ENCODE measurements at places on chromosomes 7 and 10. TPM values are rescaled to one million over a fixed set of nuclear protein-coding genes. Genes with fewer than 3 reads are reported as not detected.

DNA sequence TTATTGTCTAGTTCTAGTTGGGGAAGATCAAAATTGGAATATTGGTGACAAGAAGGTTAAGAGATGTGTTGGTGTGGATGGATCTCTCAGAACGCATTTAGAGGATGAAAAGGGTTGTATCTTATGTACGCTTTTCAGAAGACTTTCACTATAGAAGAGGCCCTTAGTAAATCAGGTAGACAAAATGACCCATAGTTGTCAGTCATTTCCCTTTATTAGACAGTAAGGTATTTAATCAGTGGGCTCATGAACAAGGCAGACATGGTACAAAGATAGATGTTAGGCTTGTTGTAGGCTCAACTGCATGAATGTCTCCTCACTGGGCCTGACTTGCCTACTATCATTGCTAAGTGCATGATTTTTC lies 359.2 kb downstream of the PHF14 start:
- no peak for DNase-seq

GRCh38 chr7:23472956-23473843 lies 2.9 kb upstream of the IGF2BP3 start:
- no peak for DNase-seq

DNA sequence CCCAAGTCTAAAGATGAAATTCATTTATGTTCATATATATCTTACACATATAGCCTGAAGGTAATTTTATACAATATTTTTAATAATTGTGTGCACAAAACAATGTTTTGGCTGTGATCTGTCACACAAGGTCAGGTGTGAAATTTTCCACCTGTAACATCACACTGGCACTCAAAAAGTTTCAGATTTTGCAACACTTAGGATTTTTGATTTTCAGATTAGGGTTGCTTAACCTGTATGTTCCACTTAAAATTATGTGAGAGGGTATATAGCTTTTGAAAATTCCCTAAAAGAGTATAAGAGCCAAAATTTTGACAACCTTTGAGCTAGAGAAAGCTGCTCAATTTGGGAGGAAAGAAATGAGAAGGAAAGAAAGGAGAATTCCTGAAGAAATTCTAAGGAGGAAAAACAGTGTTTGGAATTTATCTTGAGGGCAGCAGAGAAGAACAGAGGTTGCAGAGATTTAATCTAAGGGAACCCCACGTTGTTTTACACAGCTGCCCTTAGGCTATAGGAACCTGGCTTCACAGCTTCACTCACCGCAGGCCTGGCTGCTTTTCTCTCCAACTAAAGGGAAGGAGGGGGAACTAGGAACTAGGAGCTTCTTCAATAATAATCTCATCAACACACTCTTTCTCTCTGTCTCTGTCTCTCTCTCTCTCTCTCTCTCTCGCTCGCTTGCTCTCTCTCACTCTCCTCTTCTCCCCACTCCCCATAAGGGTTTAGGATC lies 8.5 kb downstream of the VOPP1 start:
- DNase-seq, result no peak

- DNase-seq, result no peak
Measured at GRCh38 chr7:44814919-44815318, 18.4 kb downstream of the PPIA start.

The DYDC2 gene
- not detected for total RNA-seq

- DNase-seq, result no peak
Measured at GRCh38 chr7:47557694-47558670, 23.9 kb downstream of the TNS3 start.

- DNase-seq, result no peak
Measured at GRCh38 chr7:83469076-83469475, 179.9 kb downstream of the SEMA3E start.

- DNase-seq, result no peak
Measured at GRCh38 chr10:124494046-124494807, 32.6 kb downstream of the LHPP start.

The NUDT1 gene
- total RNA-seq, result 12.4 TPM

GRCh38 chr7:94412762-94413322 lies 18.1 kb downstream of the COL1A2 start:
- no peak for DNase-seq

DNA sequence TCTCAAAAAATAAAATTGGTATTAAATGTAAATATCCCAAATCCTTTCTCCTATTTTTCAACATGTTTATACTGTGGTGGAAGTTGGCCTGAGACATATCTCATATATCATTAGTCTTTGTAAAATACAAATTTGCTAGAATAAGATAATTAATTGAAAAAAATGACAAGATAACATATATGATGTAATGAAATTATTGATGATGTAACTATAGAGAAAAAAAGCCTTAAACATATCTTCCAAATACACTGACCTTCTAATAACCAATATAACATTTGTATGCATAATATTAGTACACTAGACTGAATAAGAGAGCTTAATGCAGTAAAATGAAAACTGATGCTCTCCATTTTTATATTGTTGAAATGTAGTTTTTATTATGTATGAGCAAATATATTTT lies 104.3 kb downstream of the PRKG1 start:
- DNase-seq, result no peak

The NEUROD6 gene
- not detected for total RNA-seq

The OPN1SW gene
- not detected for total RNA-seq

GRCh38 chr7:89028319-89028718 lies 232.8 kb upstream of the TEX47 start:
- DNase-seq, result no peak

The SAP25 gene
- total RNA-seq, result 3.5 TPM

- peak; percentile 98 for DNase-seq
Measured at GRCh38 chr7:66493235-66494205, 135.2 kb upstream of the KCTD7 start.

GRCh38 chr10:104326991-104327610 lies 11.2 kb downstream of the ITPRIP start:
- no peak for DNase-seq

DNA sequence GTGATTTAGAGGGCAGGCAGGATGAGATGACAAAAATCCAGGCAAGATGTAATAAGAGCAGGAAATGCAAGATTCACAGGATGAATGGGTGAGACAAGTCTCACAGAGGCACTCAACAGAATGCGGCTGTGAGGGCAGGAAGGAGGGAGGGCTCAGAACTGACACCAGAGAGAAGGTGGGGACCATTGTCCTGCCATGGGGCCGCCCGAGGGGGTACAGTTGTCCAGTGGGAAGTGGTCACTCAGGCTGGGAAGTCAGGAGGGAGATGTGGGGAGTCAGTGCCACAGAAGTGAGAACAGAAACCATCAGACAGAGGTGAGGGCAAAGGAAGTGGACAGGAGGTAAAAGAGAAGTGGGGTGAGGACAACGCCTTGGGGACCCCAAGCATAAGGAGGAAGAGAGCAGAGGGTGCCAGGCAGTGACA lies 8.9 kb downstream of the HIP1 start:
- DNase-seq, result no peak

The OIT3 gene
- total RNA-seq, result 0.25 TPM

The HOXA2 gene
- 4.3 TPM for total RNA-seq

- DNase-seq, result no peak
Measured at GRCh38 chr10:27687326-27687725, 58.3 kb downstream of the MKX start.

GRCh38 chr10:127018298-127018650 lies 113.0 kb downstream of the DOCK1 start:
- no peak for DNase-seq

The PDE1C gene
- 2.5 TPM for total RNA-seq

GRCh38 chr7:135717693-135718092 lies 10.3 kb downstream of the SLC13A4 start:
- no peak for DNase-seq
